DMS 273 treated with DMSO at 0.1 percent for 48 hours (cell line): ENCODE measurements at places on chromosomes 7 and 10.

GRCh38 chr7:135789956-135790355 is 41.3 kb upstream of the FAM180A start:
- no peak for DNase-seq

DNA sequence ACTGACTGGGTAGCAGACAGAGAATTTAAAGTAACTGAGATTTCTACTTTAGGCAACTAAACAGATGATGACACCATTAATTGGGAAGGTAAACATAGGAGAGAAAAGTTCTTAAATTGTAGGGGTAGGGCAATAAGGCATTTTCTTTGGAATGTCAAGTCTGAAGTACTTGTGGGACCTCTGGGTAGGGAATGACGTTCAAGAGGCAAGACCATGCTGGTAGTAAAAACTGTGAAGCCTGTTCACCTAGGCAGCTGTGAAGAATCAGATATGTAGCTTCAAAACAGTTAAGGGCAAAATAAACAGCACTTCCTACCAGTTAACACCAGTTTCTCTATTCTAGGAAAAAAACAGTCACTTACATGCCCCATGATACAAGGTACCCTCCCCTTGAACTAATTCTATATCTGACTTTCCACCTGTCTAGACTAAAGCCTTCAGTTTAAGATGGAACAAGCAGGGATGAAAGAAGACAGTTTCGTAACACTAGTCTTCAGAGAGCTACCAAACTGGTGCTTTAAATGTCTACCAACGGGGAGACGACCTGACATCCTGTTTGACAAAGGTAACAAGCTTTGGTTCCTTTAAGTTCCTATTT is 63.1 kb upstream of the KCNIP2 start:
- no peak for DNase-seq

DNA sequence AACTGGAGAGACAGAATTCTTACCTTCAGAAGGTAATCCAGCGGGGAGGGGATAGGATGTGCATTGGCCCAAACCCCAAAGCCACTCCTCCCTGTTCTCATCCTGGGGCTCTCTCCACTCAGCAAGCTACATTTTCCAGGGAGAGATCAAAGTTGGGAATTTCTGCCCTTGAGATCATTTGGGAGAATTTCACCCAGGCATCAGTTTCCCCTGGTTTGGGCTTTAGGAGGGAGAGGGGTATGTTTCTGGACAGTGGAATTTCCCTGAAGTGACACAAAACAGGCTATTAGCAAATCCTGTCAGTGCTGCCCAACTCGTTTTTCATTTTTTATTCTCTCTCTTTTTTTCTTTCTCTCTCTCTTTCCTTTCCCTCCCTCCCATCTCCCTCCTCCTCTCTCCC is 35.7 kb downstream of the CYP17A1 start:
- DNase-seq: no peak

DNA sequence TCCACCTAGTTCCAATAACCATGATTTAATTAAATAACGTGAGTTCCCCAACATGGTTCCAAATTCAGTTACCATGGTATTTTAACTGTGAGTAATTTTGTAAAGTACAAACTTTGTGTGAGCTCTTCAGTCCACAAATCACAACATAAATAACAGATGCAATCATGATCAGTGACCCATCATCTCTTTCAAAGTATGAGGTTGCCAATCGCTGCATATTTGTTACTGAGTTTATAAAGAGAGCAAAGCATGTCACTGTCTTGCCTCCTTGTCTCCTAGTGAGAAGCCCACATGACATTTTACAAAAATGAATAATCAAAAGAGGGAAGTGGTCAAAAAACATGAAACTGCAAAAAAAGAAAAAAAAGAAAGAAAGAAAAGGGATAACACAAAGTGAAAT is 69.1 kb upstream of the PDSS1 start:
- DNase-seq: no peak

DNA sequence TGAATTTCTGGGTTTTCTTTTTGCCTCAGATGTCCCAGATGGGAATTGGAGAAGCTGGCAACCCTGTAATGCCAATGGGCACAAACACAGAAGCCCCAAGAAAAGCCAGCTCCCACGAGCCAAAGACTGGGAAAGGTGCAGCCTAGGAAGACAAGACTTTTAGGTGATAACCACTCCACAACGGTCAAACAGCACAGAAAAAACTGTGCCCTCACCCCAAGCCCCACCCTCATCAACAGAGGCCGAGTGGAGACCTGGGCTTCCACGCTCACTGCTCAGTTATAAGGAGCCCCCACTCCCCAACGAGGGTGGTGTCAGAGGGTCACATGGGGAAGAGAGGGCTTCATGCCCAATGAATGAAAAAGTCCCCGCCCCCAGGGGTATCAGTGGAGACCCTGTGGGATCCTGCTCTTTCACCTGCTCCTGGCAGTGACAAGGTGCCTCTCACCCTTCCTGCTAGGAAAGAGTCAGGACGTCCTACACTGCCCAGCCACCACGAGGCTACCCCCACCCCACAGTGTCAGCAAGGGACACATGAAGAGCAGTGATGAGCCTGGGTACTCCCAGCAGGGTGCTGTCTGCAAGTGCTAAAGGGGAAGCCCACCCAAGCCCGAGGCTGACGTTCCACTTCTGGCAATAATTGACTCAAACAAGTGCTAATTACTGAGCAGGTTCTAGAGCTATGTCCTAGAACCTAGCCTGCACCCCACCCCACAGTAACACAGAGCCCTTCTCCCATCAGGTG is 8.3 kb downstream of the TMEM273 start:
- DNase-seq: no peak

- peak; percentile 93 for DNase-seq
These were observed 425.2 kb upstream of the NFE2L3 start for GRCh38 chr7:25726781-25727311.

GRCh38 chr10:29922892-29923291 is 136.5 kb downstream of the JCAD start:
- no peak for DNase-seq

- no peak for DNase-seq
These were observed 44.0 kb upstream of the ANK3 start for GRCh38 chr10:60433684-60434083.

DNA sequence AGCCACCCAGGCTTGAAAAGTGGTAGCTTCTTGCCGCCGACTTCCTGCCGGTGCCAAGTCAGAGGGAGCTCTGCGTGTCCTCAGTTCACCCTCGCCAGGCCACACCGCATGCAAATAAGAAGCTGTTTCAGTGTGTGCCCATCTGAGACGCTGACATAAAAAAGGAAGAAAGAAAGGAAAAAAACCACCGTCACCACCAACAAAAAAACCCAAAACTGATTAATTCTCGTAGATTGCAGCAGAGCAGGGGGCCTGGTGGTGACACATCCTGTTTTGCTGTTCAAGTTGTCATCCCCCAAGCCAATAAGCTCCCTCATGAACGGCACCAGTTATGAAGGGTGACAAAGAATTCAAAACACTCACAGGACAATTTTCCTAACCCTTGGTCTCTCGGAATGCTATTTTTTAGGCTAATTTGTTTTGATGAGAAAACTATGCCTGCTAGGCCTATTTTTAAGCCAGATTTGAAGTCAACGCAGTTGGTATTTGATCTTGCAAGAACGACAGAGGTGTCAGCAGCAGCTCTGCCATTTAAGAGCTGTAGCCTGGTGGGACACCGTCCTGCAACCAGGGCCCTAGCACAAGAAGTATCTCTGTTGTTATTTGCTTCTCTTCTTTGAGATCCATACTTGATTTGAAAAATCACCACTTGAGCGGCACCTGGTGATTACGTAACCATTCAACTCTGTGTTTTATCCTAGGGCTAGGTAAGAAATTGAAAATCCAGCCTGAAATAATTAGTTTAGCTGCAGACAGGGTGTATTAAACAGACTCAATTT is 145.6 kb downstream of the PFKFB3 start:
- no peak for DNase-seq

- DNase-seq: no peak
These were observed 21.9 kb downstream of the CHRM2 start for GRCh38 chr7:136890399-136890798.

GRCh38 chr7:47380325-47381133 is 201.4 kb downstream of the TNS3 start:
- no peak for DNase-seq

GRCh38 chr10:109474261-109474660 is 449.1 kb downstream of the XPNPEP1 start:
- DNase-seq: peak; percentile 33

- no peak for DNase-seq
These were observed 224.5 kb downstream of the SEMA3A start for GRCh38 chr7:83970081-83970480.

DNA sequence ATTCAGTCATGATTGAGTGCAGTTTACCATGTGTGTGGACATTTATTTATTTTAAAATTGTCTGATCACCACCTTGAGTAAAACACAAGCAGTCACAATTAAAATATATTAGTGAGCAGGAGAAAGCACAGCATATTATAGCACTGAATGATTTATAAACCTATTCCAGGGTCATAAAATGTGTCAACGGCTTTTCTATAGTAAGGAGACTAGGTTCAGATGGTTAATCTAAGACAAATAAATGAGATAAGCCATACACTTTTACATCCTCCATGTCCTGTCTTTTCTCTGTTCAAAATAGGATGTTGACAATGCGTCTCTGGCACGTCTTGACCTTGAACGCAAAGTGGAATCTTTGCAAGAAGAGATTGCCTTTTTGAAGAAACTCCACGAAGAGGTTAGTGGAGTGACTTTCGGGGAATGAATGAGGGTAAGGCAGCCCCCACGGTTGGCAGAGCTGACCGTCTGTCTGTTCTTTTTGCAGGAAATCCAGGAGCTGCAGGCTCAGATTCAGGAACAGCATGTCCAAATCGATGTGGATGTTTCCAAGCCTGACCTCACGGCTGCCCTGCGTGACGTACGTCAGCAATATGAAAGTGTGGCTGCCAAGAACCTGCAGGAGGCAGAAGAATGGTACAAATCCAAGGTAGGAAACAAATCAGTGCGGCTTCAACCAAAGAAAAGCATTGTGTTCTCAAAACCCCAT is 5.4 kb downstream of the VIM start:
- no peak for DNase-seq

- DNase-seq: no peak
These were observed 74.3 kb upstream of the ASAH2 start for GRCh38 chr10:50325449-50326171.

- peak; percentile 72 for DNase-seq
These were observed 14.2 kb upstream of the PDCD4 start for GRCh38 chr10:110857265-110858171.

DNA sequence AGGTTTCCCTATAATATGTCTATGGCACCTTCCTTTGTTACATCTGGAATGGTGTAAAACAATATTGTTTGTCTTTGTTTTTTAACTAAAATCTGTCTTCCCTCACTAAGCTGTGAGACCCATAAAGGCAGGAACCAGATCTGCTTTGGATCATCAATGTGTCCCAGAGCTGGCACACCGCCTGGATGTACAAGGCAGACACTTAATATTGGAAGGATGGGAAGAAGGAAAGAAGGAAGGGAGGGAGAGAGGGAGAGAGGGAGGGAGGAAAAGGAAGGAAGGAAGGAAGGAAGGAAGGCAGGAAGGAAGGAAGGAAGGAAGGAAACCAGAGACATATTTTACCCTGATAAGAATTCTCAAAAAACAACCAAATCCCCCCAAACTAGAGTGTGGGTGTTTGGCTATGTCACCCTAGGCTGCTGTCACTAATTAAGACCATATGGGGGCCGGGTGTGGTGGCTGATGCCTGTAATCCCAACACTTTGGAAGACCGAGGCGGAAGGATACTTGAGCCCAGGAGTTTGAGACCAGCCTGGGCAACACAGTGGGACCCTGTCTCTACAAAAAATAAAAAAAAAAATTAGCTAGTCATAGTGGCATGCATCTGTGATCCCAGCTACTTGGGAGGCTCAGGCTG is 59.6 kb downstream of the SH3PXD2A start:
- no peak for DNase-seq

- peak; percentile 41 for DNase-seq
These were observed 326.7 kb downstream of the PTEN start for GRCh38 chr10:88190123-88190522.

DNA sequence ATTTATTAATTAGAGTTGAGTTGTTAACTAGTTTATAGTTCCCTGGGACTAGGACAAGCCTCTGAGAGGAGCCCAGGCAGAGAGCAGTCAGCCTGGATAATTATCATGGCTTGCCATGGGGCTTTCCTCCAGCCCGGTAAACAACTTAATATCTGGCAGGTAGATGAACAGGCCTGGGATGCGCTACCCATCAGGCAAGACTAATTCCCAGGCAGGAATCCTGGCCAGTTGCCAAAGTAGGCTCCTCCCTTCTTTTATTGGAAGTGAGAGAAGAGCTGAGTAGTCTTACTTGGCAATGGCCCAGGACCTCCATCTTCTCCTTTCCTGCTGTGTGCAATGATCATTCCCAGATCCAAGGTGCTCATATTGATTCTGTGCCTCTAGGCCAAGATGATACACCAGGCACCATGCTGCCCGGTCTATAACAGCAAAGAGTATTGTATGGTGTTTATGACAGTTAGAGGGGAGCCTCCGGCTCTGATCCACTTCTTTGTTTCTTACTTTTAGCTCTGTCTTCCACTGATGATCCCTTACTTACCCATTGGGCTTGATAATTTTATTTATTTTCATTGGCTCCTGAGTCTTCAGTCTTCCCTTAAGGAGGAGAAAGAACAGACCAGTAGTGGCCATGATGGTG is 408.7 kb downstream of the REEP3 start:
- DNase-seq: no peak

DNA sequence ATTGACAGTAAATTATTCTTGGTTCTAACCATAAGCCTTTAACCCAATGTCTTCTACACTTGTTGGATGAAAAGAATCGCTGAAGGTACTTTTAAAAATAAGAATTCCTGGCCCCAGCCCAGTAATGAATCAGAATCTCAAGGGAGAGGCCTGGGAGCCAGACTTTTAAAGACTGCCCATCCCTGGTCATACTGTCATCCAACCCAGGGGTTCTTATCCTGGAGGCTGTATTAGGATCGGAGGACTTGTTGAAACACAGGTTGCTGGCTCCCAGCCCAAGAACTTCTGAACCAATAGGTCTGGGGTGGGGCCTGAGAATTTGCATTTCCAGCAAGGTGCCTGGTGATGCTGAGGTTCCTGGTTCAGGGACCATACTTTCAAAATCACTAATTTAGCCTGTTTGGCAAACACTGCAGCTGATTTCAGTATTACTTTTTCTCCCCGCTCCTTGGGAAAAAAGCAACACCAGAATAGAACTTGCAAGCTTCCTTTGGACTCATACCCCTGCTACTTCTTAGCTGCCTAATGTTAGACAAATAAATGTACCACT is 79.5 kb upstream of the FAM133B start:
- DNase-seq: no peak

- DNase-seq: no peak
These were observed 27.8 kb downstream of the NET1 start for GRCh38 chr10:5440206-5440605.

DNA sequence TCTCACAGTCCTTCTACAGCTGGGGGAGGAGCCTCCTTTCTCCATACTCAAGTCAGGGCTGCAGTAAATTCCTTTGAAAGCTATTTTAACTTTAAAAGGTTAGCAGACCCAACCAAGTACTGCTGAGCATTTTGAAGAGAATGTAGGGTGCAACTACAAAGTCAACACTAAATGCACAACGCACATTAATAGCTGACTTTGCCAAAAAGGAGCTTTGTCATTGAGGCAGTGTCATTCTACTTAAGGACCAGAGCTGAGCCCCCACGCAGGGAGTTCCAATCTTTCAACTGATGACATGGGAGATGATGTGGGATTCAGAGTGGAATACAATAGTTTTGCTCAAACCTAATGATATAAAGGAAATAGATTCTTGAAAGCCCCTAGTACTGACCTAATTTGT is 20.3 kb downstream of the TECTB start:
- no peak for DNase-seq
